ENCODE measurements at places on chromosomes 7 and 10. TPM values are rescaled to one million over a fixed set of nuclear protein-coding genes. Genes with fewer than 3 reads are reported as not detected.

DNA sequence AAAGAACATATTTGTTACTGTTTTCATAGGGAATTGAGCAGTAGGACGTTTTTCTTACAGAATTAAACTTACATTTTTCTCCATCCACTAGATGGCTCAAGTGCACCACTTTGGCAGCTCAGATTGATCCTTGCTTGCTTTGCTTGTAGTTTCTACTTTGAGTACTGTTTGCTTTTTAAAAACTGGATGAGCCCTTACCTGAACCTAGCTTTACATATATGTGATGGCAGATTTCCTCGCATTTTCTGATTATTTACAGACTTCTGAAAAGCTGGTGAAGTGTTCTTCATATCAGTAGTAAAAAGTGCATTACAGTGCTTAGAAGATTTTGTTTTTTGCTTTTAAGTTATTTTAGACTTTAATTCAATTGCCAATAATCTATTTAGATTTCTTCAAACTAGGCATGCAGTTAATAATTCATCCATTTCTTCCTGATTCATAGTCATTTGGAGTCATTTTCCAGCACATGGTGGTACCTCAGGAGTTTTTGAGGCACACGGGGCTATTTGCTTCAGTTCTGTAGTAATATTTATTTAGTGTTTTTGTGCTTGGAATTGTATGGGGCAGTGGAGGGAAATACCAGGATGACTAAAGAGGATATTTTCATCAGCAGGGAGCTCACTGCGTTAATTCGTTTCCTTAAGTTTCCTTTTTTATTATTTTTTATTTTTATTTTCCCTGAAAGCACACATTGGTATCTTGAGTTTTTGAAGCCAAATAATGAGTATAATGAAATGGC is 57.3 kb downstream of the MAPK8 start:
- no peaks in the 10 kb centered on the region for H3K36me3 ChIP-seq
- H3K4me1 ChIP-seq, result peaks cover 58% of the 10 kb centered on the region
- peak overlapping the region; percentile 36 for H3K27ac ChIP-seq
- no peak for DNase-seq
- no peaks in the 10 kb centered on the region for H3K27me3 ChIP-seq

- no peaks in the 10 kb centered on the region for H3K27me3 ChIP-seq
- peaks cover 16% of the 10 kb centered on the region for H3K36me3 ChIP-seq
- H3K27ac ChIP-seq, result no peak overlapping the region
- no peaks in the 10 kb centered on the region for H3K4me1 ChIP-seq
Observed at GRCh38 chr7:55212838-55213237, 152.3 kb upstream of the LANCL2 start.

GRCh38 chr10:120572307-120572706 is 115.3 kb downstream of the PLPP4 start:
- no peak overlapping the region for H3K27ac ChIP-seq
- no peak overlapping the region for H3K4me3 ChIP-seq
- DNase-seq, result no peak
- no peaks in the 10 kb centered on the region for H3K27me3 ChIP-seq
- no peaks in the 10 kb centered on the region for H3K36me3 ChIP-seq
- no peaks in the 10 kb centered on the region for H3K4me1 ChIP-seq

GRCh38 chr10:88232029-88232895 is 350.9 kb downstream of the RNLS start:
- DNase-seq, result peak; percentile 89
- no peaks in the 10 kb centered on the region for H3K36me3 ChIP-seq
- peak overlapping the region; percentile 77 for H3K27ac ChIP-seq

SRRM3 gene
- 6.1 TPM for total RNA-seq

AEBP1 gene
- total RNA-seq, result 20.5 TPM

ASIC3 gene
- total RNA-seq, result 5.3 TPM

BTBD16 gene
- not detected for total RNA-seq

TTYH3 gene
- total RNA-seq, result 10.9 TPM

NME8 gene
- not detected for total RNA-seq

SH2D4B gene
- not detected for total RNA-seq

Measured in left ventricle myocardium inferior (tissue), 1 donor.